ENCODE measurements at places on chromosomes 6 and 20.

DNA sequence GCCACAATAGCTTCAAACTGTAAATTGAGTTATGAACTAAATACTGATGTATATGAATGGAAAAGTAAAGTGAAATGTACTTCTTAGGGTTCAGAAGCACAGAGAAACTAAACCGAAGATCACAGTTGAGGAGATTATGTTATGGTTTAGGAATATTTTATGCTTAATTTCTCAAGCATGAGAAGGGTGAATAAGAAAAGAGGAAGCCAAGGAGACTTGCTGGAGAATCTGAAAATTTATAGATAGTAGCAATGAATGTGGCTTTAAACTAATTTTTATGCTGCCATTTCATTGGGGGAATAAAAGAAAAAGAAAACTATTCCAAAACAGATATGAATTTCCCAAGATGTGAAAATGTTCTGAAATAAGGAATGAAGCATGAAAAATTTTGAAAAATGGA is 5.6 kb downstream of the ANKS1A start:
- no peak for DNase-seq

DNA sequence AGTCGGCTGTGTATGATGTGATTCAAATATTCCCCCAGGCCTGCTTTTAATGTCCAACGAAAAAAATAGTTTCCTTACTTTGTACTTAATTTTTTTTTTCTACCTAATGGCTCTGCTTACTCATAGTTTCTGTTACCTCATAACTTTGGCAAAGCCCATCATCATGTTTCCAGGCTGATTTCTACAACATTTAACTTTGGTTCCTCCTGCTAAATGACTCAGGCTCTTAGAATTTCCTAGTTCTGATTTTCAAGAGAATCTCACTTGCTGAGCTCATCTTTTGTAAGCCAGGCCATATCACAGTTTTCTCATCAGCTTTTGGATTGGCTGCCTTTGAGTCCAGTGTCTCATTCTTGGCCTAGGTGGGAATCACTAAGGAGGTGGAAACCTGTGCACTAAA is 323.1 kb downstream of the HDGFL1 start:
- DNase-seq = no peak

DNA sequence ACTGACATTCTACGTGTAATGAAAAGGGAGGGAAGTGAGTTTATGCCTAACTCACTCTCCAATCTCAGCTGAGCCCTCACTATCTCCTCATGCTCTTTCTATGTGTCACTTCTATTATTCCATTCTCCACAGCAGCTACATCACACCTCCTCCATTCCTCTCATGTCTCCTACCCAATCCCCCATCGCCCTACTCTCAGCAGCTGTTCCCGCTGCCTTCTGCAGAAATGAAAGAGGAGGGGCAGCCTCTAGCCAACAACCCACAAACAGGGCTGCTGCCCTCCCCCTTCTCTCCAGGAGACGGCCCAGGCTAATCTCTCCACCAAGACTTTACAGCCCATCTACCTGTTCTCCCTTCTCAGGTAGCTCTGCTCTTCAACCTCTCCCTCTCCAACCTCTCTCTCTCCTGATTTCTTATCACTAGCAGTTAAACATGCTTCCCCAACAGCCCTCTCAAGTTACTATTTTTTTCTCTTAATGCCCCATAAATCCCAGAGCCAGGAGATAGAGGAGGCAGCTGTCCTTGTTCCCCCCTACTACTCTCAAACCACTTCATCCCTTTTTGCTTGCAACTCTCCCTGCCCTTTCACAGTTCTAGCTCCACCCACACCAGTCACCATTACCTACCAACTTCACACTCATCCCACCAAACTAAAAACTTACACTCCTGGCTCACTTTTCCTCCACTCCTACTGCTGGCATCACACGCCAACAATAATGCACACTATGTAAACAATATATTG is 136.5 kb downstream of the BTBD9 start:
- DNase-seq = no peak

GRCh38 chr6:158408552-158409130 is 96.4 kb downstream of the TULP4 start:
- DNase-seq = no peak

DNA sequence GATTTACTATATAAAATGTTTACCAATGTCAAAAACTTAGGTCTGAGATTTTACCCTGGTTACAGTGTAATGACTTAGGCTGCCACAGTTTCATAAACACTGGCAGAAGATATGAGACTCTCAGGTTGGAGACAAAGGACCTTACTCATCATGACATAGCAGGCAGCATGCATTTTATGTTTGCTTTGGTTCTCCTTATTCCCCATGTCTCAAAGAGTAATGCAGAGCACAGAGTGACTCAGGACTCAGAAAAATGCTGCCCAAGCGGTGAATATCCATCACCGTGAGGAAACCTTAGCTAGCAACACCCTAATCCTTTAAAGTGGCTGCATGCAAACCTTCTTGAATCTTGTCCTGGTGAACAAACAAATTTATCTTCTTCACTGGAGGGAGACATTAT is 112.1 kb upstream of the EYS start:
- no peak for DNase-seq

GRCh38 chr6:152087096-152087495 is 279.6 kb downstream of the ESR1 start:
- no peak for DNase-seq

- no peak for DNase-seq
Measured at GRCh38 chr6:150149146-150149545, 6.3 kb downstream of the PPP1R14C start.

GRCh38 chr6:166955865-166956443 is 396 bp downstream of the RNASET2 start:
- no peak for DNase-seq

- no peak for DNase-seq
Measured at GRCh38 chr20:32777177-32777956, 15.2 kb downstream of the DNMT3B start.

GRCh38 chr6:26195376-26195923 is 108.2 kb downstream of the HFE start:
- peak; percentile 88 for DNase-seq

DNA sequence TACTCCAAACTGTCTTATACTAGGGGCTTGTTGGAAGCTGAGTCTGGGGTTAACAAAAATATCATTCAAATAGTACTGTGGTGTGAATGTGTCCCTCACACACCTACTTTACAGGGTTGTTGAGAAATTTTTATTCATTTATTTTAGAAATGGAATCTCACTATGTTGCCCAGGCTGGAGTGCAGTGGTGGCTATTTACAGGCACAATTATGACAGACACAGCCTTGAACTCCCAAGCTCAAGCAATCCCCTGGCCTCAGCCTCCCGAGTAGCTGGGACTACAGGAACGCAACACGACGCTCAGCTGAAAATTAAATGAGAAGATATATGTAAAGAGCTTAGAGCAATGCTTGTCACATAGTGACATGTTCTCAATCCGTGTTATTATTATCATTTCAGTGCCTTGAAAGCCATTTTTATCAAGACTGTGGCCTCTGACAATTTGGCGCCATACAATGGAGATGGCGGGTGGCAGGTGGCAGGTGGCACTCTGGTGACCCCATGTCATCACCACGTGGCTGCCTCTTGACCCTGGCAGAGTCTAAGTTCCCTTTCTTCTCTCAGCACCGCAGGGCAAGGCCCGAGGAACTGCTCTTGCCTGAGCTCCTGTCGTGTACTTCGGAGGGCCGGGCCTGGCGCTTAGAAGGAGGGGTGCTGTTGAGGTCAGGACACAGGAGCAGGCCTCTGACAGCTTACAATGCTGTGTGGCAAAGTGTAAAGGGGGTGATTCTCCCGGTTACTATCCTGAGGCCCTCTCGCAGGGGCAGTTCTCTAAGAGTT is 64.5 kb downstream of the STX11 start:
- no peak for DNase-seq

DNA sequence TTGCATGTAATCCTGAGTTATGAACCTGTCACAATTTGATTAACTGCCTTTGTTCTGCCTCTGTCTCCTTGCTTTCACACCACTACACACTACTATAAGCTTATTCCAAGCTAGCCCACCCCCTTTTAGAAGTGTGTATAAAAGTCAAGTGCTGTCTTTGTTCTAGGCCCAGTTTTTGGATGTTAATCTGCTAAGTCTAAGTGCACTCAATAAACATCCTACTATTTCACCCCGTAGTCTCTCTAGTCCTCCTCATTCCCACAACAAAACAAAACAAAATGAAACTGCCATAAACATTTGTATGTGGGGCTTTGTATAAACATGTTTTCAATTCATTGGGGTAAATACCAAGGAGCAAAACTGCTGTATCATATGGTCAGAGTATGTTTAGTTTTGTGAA is 16.1 kb upstream of the SPACA1 start:
- no peak for DNase-seq

- no peak for DNase-seq
Measured at GRCh38 chr6:44841829-44842228, 454.3 kb downstream of the CDC5L start.

DNA sequence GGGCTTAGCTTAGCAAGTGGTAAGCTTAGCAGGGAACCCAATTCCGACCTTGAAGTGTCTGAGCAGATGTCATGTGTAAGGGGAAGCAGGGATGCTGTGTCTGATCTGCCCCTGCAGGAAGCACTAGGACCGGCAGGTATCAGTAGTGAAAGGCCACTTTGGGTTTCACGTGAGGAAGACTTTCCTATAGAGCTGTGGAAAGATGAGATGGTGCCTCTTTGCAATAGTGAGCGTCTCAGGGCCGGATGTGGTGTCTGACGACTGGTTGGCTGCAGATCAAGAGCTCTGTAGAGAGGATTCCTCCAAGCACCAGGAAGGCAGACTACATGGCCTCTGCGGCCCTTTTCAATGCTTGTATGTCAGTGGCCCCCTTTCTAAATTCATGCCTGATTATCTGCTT is 98.3 kb downstream of the TIAM2 start:
- peak; percentile 6 for DNase-seq

DNA sequence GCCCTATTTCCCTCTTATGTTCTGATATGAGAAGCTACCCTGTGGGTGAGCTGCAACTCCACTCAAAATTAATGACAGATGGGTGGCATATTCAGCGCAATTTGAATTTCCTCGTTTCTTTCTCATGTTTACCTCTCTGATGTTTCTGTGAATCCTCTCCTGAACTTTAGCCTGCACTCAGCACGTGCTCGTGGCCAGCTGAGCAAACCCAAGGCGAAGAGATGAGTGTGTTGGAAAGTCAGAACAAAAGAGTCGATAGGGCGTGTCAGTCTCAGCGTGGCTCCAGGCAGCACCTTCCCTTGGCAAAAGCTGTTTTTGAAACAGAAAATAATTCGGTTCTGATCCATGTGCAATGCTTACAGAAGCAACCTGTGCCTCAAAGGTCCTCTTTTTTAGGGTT is 226.1 kb upstream of the GMDS start:
- DNase-seq = no peak

DNA sequence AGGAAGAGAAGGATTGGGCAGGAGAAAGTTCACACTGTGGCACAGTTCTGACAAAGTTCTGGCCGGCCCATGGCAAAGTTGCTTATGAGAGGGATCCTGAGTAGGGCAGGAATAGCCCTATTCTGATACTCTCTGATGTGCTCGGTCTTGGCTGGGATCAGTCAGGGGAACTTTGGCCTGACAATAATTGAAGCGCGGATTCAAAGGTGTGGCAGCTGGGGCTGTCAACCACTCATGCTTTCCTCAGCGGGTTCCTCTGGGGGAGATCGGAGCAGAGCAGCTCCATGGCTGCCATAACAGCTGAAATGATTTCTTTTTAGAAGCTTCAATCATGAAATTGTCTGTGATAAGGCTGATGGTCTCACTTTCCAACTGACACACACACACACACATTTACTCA is 714.1 kb downstream of the DHX35 start:
- DNase-seq = no peak

- no peak for DNase-seq
Measured at GRCh38 chr6:106974336-106974998, at the start of gene CD24. TSS of gene CD24 (minus strand) at chr6:106974729. CDS start at chr6:106974646, 83 bp downstream.

Data from effector CD4-positive, alpha-beta T cell (primary cell).